ENCODE measurements at places on chromosomes 6 and 20. TPM values are rescaled to one million over a fixed set of nuclear protein-coding genes. Genes with fewer than 3 reads are reported as not detected.

MAFB gene
- total RNA-seq, result 0.32 TPM

GJA10 gene
- not detected for total RNA-seq

VWA7 gene
- 0.86 TPM for total RNA-seq

C20orf144 gene
- total RNA-seq, result under 0.01 TPM

SLC39A7 gene
- 154 TPM for total RNA-seq

POFUT1 gene
- 23.6 TPM for total RNA-seq

SLC52A3 gene
- not detected for total RNA-seq

VIP gene
- total RNA-seq, result not detected

BMP5 gene
- 0.16 TPM for total RNA-seq

HLA-DPA1 gene
- 2.4 TPM for total RNA-seq

PAK1IP1 gene
- 10.7 TPM for total RNA-seq

DYNLT2 gene
- total RNA-seq, result 0.63 TPM
